ENCODE measurements at places on chromosomes 4 and X.

- no peak for DNase-seq
Measured at GRCh38 chr4:9808077-9808476, 26.6 kb downstream of the DRD5 start.

- DNase-seq: no peak
Measured at GRCh38 chr4:169098532-169098931, 88.5 kb upstream of the CBR4 start.

GRCh38 chr4:155624478-155624877, 42.2 kb upstream of the GUCY1A1 start:
- no peak for DNase-seq

GRCh38 chrX:136810493-136810892, 29.8 kb upstream of the ARHGEF6 start:
- DNase-seq: no peak

GRCh38 chr4:46922205-46922604, 13.2 kb upstream of the COX7B2 start:
- DNase-seq: no peak

GRCh38 chr4:183636923-183637322, 22.1 kb downstream of the RWDD4 start:
- no peak for DNase-seq

GRCh38 chrX:120549483-120550452, 11.0 kb downstream of the CUL4B start:
- DNase-seq: no peak

DNA sequence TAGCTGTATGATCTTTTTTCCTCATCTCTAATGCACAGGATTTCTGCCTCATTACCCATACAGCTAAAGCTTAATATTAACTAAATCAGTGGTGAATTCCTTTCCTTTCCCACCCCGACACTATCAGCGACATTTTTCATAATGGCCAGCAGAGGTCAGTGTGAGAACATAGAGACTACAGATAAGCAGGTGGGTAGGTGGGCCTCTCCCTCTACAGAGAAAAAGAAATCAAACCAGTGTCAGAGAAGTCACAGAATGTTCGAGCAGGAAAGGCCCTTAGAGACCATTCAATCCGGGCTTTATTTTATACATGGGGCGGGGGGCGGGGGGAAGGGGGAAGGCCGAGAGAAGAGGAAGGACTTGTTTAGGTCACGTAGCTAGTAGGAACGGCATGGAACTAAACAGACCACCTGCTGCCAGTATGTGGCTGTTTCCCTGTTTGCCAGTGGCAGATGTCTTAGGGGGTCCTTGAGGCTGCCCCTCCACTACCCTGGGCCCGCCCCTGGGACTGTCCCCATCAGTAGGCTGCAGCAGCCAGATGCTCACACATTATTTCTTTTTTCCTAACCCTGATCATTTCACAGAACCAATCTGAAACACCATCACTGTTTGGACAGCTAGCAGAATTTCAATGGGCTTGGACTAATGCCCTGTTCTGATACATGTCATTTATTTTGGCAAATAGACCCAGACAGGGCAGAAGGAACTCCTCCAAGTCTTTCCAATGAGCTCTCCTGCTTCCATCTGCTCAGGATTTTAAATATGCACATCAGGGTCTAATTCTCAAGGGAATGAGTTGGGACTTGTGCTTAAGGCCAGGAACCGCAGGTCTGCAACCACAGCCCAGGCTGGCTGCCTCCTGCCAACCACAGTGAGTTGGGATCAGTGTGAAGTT, 133.4 kb downstream of the ATG4A start:
- no peak for DNase-seq

- DNase-seq: no peak
Measured at GRCh38 chrX:51336584-51336983, 4.0 kb downstream of the NUDT10 start.

DNA sequence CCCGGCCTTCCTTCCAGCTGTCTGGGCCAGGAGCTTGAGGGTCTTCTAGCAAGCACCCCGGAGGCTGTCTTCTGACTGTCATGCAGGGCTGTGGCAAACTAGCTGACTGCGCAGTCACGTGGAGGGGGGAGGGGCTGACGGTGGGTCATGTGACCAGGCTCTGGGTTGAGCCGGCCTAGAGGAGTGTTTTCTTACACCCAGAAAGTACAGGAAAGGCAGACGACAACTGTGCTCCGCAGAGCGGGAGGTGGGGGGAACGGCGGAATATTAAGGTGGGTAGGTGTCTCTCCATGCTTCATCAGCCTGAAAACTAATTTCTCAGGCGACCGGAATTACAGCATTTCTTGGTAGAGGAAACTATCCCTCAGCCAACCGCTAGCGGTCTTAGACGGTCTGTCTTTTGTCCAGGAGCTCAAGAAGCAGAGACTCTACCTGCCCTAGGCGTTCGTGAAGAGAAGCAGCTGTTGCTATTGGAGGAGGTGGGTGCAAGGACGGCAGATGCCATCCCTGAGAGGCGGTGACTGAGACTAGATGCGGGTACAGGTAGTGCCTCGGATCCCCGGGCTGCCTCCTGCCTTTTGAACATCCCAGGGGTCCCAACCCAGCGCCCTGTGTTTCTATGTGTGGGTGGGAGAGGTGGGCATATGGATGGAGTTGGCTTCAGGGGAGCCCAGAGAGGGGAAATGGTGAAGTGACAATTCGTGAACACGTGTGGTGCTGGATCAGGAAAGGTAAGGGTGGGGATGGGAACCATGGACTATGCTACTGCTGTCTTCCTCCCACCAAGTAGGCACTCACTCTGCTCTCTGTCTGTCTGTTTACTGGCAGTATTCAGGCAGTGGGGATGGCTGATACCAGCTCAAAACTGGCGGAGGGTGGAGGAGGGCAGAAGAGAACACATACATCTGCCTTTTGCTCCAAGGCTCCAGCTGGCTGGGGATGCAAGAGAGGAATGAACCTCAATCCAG, 8.8 kb downstream of the GPRASP1 start:
- peak; percentile 43 for DNase-seq

- DNase-seq: no peak
Measured at GRCh38 chr4:73453701-73454005, 17.6 kb downstream of the AFP start.

- DNase-seq: no peak
Measured at GRCh38 chr4:172892300-172892699, 276.3 kb upstream of the GALNT7 start.

DNA sequence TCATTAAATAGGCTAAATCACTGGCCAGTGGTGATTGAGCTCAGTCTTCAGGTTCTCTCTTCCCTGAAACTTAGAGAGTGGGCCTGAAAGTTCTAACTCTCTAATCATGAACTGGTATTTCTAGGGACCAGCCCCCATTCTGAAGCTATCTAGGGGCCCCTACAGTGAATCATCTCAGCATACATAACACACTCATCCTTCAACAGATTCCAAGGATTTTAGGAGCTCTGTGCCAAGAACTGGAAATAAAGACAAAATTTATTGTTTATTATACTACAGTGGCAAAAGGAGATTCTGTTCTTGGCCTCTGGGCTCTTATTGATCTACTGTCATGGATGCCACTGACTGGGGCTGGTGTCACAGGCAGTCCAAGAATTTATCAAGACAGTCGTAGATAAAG, 263.8 kb upstream of the IGFBP7 start:
- DNase-seq: no peak

- DNase-seq: no peak
Measured at GRCh38 chrX:24487571-24487970, 22.5 kb downstream of the PDK3 start.

- peak; percentile 57 for DNase-seq
Measured at GRCh38 chr4:113641025-113641431, 120.5 kb downstream of the CAMK2D start.

DNA sequence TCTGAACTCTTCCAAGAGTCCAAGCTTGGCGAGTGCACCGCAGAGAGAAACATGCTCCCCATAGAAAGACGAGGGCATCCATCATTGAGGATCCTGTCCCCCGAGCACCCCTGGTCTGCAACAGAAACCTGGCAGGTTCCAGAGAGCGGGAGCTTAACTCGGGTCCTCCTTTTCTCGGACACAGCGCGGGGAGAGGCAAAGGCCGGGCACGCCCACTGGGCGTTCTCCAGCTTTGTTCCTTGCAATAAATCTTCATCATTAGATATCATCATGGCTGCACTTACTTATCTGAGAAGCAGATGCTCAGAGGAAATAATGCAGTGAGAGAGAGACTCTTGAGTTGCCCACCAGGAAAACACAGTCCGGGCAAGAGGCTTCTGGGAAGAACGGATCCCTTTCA, 90.1 kb upstream of the PSAPL1 start:
- DNase-seq: no peak

GRCh38 chr4:82320351-82320750, 53.4 kb downstream of the HNRNPD start:
- no peak for DNase-seq

GRCh38 chr4:76950956-76951671, 1.6 kb downstream of the SEPTIN11 start:
- no peak for DNase-seq

- no peak for DNase-seq
Measured at GRCh38 chr4:163193717-163194116, 27.0 kb upstream of the NAF1 start.

DNA sequence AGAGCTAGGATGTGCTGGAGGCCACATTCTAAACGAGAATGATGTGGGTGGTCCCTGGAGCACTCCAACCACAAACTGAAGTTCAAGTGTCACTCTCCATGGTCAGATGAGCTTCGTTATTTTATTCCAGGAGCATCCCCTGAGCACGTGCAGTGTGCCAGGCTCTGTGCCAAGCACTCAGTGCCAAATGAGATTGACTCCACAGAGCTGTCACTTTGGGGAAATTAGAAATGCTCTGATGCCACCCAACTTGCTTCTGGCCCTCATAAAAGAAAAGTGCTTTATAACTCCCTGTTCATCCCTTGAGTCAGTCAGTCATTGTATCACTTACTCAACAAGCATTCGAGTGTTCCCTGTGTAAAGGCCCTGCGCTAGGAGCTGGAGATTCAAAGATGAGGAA, 91.2 kb downstream of the RTL5 start:
- DNase-seq: no peak

DNA sequence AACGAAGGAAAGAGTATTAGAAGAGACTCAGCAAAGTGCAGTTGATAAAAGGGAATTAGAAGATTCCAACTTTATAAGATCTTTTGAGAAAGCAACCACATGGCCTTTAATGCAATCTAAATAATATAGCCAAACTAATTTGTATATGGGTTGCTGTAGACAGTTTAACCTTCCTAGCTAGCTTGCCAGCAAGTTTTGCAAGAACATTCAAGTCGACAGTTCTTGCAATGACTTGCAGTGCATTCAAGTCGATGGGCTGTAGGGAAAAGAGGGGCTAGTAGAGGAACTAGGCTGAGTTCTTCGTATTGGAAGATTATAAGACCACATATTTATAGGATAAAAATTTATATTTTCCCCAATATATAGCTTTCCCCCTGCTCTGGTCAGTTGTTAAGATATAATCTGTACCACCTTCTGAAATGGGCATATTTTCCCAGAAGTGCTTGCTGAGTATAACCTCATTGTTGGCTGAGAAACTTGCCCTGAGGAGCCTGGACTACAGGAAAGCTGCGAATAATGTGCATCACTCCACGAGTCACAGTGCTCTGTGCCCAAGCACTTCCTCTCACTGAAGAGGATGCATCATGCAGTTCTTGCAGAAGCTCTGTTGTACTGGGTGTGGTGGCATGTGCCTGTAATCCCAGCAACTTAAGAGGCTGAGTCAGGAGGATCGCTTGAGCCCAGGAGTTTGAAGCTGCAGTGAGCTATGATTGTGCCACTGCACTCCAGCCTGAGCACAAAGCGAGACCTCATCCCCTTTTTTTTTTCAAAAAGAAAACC, 56.7 kb downstream of the DOCK11 start:
- DNase-seq: no peak

DNA sequence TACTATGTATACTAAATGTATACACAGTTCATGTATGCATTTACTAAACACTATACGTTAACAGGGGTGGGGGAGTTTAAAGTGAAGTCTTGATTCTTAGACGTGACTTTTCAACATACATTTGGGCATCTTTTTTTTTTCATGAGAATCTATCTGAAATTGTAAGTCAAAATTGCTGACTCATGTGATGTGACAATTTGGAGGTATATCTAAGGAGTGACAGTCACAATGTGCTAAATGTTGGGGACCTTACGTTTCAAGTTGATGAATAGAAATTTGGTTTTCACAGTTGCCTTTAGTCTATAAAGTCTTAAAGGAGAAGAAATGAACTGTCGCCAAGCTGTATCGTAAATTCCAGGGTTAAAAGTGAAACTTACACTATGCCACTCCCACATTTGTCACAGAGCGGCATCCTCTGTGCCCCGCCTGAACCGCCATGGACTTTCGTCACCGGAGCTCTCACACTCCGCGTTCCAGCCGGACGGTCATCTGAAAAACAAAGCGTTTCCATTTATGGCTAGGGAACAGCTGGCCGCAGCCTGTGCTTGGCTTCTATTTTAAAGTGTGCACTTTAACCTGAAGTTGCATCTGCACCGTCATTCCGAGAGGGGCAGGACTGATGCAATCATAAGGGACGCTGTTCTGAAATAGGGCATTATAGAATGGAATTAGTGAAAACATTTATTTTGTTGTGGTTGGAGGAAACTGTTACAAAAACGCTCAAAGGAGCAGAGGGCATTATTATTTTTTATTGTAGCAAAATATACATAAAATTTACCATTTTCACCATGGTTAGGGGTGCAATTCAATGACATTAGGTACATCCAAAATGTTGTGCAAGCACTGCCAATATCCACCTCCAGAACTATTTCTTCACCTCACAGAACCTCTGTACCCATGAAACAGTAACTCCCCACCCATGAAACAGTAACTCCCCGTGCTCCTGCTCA, 30.9 kb downstream of the PDLIM3 start:
- no peak for DNase-seq

GRCh38 chr4:2685541-2685940, 70.6 kb downstream of the TNIP2 start:
- no peak for DNase-seq

DNA sequence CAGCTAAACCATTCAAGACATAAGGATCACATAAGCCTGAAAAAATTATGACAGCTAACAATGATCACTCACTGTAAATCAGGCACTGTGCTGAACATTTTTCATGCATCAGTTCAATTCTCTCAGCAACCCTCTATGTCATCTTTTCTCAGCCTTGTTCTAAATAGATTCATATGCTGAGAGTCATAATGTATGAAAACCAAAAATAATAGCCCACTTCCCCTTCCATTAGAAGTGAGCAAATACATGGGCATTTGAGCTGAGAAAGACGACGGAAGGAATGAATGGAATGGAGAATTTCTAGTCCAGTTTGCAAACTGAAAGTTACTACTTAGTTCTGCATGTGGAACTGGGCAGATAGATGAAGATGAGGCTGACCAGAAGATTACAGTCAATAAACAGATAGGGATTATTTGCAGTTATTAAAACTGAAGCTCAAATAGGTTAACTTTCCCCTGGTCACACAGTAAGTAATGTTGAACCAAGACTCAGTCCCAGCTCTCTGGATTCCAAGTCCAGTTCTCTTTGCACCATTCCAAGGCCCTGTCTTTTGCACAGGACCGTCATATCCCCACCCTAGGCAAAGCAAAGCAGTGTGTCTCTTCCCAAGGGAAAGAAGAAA, 1.6 kb upstream of the SH3RF1 start:
- DNase-seq: no peak

DNA sequence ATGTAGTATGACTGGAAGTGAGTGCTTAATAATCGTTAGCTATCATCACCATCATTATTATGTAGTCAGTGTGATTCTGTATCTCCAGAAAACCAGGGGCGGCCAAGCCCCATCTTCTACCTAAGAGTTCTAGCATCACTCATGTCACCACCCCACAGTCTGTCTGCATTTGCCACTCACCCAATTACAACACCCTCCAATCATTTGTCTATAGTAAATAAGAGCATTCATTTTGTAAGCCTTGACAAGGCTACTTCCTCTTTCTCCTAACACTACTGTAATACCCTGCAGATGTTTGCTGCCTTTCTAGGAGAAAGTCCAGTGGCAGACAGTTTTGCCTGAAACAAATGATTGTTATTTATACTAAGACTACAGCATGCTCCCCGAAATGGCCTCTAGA, 15.8 kb upstream of the IL21 start:
- peak; percentile 29 for DNase-seq

Measured in GM12864 (cell line).